ENCODE measurements at places on chromosomes 4 and X. TPM values are rescaled to one million over a fixed set of nuclear protein-coding genes. Genes with fewer than 3 reads are reported as not detected.

DNA sequence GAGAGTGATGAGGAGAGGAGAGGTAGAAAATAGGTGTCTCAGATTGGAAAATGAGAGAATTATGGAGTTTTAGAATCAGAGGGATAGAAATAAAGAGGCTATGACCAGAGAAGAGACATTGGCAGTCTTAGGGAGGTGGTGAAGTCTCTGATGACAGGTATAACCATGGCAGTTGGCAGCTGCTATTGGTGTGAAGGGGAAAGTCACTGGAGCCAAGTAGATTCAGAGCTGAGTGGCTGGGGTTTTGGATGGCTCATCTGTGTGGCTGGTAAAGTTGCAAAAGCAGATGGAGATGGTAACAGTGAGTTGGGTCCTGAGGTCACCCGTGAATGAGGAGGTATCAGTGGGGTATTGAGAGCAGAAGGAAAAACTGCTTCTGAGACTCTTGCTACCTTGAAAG lies 46.5 kb downstream of the ANAPC4 start:
- DNase-seq, result no peak

DNA sequence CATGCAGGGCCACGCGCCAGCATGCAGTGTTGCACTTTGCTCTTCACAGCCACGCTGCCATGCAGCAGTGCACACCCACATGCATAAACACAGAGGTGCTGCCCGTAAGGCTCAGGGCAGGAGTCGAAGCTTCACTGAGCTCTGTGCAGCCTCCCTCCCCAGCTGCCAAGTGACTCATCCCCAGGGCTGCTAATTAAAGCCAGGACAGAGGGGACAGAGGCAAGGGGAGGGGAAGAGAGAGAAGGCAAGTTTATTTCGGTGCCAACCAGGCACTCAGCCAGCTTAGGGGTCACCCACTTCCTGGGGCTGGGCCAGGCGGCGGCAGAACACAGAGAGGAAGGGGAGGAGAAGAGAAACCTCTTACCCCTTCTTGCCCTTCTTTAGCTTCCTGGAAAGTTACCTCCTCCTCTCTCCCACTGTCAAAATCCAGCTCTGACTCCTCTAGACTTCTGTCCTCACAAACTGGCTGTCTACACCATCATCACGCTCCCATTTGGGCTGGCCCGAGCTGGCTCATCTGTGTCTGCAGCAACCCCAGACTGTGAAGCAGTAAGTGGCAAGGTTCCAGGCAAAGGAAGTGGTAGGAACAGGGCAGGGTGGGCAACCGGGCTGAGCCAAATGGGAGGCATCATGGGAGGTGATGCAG lies 6.2 kb upstream of the IQSEC2 start:
- DNase-seq, result peak; percentile 14

DNA sequence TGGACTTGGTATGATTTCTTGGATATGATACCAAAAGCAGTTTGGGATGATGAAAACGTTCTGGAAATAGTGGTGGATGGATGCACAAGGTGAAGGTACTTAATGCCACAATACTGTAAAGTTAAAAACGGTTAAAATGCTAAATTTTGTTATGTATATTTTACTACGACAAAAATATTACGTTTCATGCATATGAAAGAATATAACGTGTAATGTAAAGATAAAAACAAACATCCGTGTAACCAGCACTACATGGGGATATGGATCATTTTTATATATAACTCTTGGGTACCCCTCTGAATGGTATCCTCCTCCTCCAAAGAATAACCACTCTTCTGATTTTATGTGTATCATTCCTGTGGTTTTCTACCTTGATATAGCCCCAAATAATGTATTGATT lies 862 bp upstream of the CENPU start:
- no peak for DNase-seq

- DNase-seq, result no peak
Measured at GRCh38 chr4:139858436-139859205, 193.0 kb downstream of the MGST2 start.

DNA sequence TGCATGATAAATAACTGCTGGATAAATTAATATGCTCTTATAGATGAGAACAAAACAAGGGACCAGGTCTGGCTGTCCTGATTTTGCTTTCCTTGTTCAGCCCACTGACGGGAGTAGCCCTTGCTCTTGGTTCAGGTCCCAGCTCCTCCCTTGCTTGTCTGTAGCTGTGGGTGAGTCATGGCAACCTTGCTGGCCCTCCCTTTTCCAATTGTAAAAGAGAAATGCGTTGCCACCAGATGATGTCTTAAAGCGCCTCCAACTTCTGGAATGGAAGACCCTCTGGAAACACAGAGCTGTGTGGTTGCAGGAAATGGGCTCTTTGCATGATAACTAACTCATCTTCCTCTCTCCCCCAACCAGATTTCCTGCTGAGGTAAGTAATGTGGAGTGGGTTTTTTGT lies 171.4 kb downstream of the AASDH start:
- DNase-seq, result no peak

The YIPF7 gene
- not detected for total RNA-seq
